ENCODE measurements at places on chromosomes 3 and 15.

GRCh38 chr3:148797795-148798194 is 29.8 kb upstream of the CPB1 start:
- ATAC-seq: no peak

- no peak for ATAC-seq
These were observed 277.1 kb downstream of the SUCLG2 start for GRCh38 chr3:67377299-67377698.

- no peak for ATAC-seq
These were observed 14.3 kb downstream of the KLHL6 start for GRCh38 chr3:183541235-183541655.

GRCh38 chr3:28198161-28198560 is 43.3 kb upstream of the CMC1 start:
- no peak for ATAC-seq

DNA sequence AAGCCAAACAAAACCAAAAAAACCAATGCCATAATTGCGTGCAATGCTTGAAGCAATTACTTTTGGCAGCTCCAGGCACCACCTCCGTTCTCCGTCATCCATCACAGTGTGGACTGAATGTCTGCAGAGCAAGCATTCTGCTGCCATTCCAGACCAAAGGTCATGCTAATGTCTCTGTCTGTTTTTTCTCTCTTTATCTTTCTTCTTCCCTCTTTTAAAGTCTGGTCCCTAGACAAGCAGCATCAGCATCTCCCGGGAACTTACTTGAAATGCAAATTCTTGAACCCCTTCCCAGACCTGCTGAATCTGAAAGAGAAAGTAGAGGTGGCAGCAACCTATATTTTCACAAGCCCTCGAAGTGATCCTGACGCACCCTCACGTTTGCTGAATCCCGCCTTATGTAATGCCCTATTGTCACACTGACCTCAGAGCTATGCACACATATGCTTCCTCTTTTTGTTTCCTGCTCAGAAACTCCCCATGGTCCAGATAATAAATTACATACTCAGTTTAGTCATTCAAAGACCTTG is 297.3 kb upstream of the PROK2 start:
- ATAC-seq: peak; percentile 53

DNA sequence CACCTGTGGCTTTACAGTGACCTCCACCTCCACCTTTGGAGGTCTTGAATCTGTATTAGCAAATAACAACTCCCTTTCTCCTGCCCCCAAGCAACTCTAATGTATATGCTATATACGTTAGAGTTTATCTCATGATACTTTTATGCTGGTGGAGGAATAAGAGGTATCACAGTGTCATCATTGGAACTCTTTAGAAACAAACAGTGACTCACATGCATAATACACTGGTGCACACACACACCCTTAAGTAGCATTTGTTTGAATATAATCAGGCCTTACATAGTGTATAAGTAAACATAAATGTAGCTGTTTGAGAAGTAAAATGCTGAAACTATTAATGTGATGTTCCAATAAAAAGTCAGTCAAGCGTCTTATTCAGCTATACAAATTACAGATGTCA is 280.2 kb upstream of the C2CD4B start:
- no peak for ATAC-seq

DNA sequence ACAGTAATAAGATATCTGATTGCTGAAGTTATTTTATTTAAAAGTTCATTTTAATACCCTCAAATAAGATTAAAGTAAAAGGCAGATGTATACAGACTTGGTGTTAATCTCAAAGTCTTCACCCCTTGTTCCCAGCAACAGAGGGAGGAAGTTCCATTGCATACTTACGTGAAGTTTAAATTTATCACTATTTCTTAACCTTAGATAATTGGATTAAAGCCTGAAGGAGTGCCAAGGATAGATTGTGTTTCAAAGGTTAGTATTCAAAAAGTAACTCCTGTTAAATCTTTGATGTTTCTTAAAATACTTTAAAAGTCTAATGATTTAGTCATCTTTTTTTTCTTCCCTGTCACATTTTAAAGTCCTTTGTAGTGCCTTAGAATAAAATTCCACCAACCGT is 39.3 kb downstream of the ATP1B3 start:
- no peak for ATAC-seq

DNA sequence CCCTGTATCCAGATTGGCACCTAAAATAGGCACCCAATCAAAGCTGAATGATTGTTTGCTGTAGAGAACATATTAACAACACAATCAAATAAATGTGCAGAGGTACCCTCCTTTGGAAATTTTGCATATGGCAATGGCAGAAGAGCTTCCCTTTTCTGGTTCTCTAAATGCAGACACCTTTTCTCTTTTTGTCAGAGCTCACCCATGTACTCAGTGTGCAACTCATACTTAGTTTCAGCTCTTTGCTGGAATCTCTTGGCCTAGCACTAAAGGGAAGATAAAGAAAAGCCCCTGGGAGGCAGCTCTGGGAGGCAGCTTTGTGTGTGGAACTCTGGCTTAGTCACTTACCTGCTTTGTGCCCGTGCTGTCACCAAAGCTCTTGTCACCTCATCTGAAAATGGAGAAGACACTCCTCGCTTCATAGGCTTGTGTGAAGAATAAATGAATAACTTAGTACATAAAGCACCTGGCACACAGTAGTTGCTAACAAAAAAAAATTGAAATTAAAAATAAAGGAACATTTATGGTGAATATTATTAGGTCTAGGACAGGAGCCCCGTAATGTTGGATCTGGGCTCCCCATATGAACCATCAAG is 28.8 kb downstream of the ST6GAL1 start:
- ATAC-seq: no peak

GRCh38 chr3:127448671-127449070 is 141.9 kb downstream of the TPRA1 start:
- ATAC-seq: no peak

DNA sequence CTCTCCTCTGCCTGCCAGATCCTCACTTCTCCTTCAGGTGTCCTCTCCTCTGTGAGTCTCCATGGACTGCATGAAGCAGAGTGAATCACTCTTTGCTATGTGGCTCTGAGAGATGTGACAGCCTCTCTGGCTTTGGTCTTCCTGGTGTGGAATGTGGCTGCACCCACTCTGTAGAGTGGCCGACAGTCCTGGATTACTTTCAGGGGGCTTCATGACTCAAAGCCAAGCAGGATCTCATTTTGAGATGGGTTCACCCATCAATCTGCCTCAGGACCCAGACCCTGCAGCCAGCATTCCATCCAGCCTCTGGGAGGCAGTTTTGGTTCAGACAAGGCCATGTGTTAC is 221.9 kb upstream of the LYSMD4 start:
- ATAC-seq: no peak

GRCh38 chr3:11671648-11672100 is 28.0 kb upstream of the VGLL4 start:
- peak; percentile 53 for ATAC-seq

DNA sequence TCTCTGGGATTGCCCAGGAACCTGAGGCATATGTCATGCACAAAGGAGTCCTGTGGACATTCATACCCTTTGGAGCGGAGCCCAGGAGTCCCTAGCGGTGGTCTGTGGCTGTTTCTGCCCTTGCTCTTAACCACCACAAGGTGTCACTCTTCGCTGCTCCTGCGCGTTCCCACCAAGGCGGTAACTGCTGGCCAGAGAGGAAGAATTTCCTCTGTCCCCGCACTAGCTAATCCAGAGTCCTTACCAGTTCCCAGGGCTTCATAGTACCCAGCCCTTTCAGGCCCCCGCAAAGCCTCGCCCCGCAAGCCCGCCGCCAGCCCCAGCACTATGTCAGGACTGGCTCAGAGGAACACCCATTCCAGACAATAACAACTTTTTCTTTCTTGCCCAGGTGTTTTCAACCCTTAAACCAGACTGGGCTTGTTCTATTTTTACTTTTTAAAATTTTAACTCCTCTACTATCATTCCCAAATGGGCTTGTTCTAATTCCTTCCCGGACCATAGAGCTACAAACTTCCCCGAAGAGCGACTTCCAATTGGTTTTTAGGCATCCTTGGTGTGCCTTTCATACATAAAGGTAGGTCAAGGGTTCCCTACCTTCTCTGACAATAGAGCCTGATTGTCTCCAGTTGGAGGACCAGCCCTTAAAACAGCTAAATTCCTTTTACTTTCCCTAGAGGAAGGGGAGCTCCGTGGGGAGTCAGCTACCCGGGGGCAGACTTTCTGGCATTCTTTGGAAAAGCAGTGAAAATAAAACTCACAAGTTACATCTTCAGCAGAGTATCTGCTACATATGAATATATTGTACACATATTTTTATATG is 31.8 kb upstream of the ZNF774 start:
- peak; percentile 84 for ATAC-seq

- no peak for ATAC-seq
These were observed 9.5 kb upstream of the ADAMTSL3 start for GRCh38 chr15:83644439-83644838.

GRCh38 chr15:65796610-65797078 is 4.6 kb upstream of the DENND4A start:
- no peak for ATAC-seq

GRCh38 chr15:55257012-55257670 is 32.5 kb downstream of the RAB27A start:
- ATAC-seq: no peak

- no peak for ATAC-seq
These were observed 10.9 kb downstream of the NT5DC2 start for GRCh38 chr3:52522651-52523251.

DNA sequence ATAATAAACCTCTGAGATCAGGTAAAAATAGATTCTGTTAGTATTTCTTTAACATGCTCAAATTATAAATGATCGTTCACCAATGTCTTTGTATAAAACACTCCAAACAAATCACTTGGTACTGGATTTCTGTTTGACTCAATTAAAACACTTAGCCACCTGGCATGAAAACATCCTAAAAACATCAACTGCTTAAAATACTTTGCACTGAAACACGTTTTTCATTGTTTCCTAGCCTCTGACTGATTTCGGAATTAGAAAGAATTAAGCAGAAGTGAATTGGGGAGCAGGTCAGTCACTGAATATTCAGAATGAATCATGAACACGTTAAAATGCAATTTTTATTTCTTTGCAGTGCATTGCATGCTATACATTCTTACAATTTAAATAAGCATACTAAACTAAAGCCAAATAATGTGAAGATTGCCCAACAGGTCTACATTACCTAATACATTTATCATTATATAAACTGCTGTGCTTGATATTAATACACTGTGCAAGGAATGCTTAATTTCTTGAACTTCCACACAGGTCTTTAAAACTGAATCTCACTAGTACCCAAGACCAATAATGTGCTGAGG is 1.6 kb downstream of the THRB start:
- no peak for ATAC-seq

- no peak for ATAC-seq
These were observed 302.8 kb upstream of the GOLIM4 start for GRCh38 chr3:168398371-168399025.

DNA sequence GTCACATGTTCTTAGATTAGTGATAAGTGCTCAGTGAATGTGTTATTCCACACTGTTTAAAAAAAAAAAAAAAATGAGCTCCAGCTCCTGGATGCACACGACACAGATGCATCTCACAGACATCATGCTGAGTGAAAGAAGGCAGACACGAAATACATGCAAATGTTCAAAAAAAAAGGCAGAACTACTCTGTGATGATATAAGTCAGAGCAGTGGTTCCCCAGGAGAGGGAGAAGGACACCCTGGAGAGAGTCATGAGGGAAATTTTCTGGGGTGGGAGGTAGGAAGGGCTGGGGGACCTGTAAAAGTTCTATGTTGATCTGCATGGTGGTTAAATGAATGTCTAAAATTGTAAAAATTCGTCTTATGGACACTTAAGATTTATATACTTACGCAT is 4.3 kb downstream of the CSRNP1 start:
- no peak for ATAC-seq

DNA sequence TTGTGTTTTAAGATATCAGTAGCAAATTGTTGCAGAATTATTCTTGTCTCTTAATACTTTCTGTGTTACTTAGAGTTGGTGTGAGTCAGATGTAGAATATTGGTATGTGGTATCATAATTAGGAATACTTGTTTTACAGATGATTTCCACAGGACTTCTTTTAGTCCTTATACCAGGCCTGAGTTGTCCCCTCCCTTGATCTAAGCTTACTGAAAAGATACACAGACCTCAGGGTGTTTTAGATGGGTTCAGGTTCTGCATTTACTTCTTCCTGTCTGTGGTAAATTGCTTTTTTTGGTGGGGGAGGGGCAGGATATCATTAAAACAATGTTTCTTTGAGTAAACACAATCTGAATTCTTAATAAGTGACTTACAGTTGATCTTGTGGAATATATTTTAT is 14.2 kb downstream of the DZIP3 start:
- ATAC-seq: no peak

- no peak for ATAC-seq
These were observed 123.7 kb downstream of the RBPMS2 start for GRCh38 chr15:64651601-64652191.

GRCh38 chr15:32669896-32670611 is 28.5 kb downstream of the SCG5 start:
- ATAC-seq: peak; percentile 62

GRCh38 chr3:10164546-10165393 is at the start of gene IRAK2:
Gene IRAK2 (plus strand): TSS chr3:10164919. CDS start chr3:10164955, 36 bp downstream.
- peak; percentile 93 for ATAC-seq

DNA sequence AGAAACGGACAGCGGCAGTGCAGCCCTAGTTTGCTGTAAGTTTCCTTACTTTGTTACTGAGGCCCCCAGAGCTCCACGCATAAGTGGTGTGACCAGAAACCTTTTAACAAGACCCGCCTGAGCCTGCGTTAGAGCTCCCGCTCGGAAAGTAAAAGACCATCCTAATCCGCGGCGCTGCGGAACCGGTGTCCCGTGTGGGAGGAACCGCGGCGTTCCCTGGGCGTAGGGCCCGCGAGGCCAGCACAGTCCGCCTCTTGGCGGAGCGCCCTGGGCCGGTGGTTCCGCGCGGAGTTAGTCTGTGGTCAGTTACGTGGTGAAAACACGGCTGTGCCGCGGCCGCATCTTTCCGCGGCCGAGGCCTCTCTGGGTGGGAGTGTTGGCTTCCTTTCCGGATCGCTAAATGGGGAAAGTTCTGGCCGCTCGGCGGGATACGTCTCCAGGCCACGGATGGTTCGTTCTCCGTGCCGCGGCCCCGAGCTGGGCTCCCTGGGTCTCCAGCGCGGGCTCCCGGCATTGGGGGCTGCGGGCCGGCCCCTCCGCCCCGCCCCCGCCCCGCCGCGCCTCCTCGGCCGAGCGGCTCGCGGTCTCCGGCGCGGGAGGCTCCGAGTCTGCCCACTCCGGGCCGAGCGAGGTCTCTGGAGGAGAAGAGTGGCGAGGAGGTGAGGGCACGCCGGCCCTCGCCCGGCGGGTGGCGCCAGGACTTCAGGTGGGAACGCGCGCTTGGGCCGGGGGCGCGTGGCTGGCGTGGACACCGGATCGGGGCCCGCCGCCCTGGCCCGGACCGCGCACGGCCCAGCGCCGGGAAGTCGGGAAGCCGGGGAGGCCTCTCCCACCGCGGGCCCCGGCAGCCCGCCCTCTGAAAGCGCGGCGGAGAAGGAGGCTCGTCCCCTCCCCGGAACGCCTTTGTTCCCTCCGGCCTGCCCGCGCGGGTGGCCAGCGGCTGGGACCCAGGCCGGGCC is 754 bp downstream of the B3GNT5 start:
- ATAC-seq: peak; percentile 84
